ENCODE measurements at places on chromosomes 2 and 18.
A peak's percentile ranks its signal among the peaks of the same experiment; 100 is the strongest.

- peak; percentile 58 for DNase-seq
Measured at GRCh38 chr2:54522624-54523281, 66.6 kb downstream of the SPTBN1 start.

GRCh38 chr2:59932341-59932740 lies 621.1 kb downstream of the BCL11A start:
- DNase-seq, result no peak

GRCh38 chr18:8963876-8964275 lies 138.6 kb upstream of the NDUFV2 start:
- peak; percentile 28 for DNase-seq

- no peak for DNase-seq
Measured at GRCh38 chr2:203567691-203568090, 32.6 kb upstream of the RAPH1 start.

- DNase-seq, result no peak
Measured at GRCh38 chr18:37567994-37568359, 2.4 kb upstream of the CELF4 start.
